T-cell (primary cell): ENCODE measurements at places on chromosomes 5 and 9. TPM values are rescaled to one million over a fixed set of nuclear protein-coding genes. Genes with fewer than 3 reads are reported as not detected.
A peak's percentile ranks its signal among the peaks of the same experiment; 100 is the strongest.

GRCh38 chr9:20236676-20237075 is 385.6 kb downstream of the MLLT3 start:
- no peaks in the 10 kb centered on the region for H3K27me3 ChIP-seq
- H3K27ac ChIP-seq: no peak overlapping the region
- no peaks in the 10 kb centered on the region for H3K36me3 ChIP-seq
- peaks cover 2% of the 10 kb centered on the region for H3K4me1 ChIP-seq
- DNase-seq: no peak

- H3K36me3 ChIP-seq: no peaks in the 10 kb centered on the region
- H3K27me3 ChIP-seq: no peaks in the 10 kb centered on the region
- no peak overlapping the region for H3K4me3 ChIP-seq
Measured at GRCh38 chr9:14165376-14166035, 148.4 kb downstream of the NFIB start.

GRCh38 chr5:173329491-173330337 is 1.5 kb upstream of the STC2 start:
- H3K27me3 ChIP-seq: peaks cover 64% of the 10 kb centered on the region
- no peak overlapping the region for H3K27ac ChIP-seq
- no peak overlapping the region for H3K4me3 ChIP-seq
- DNase-seq: no peak

GRCh38 chr9:137723783-137724445 is 105.1 kb downstream of the EHMT1 start:
- DNase-seq: no peak
- peaks cover 31% of the 10 kb centered on the region for H3K36me3 ChIP-seq
- H3K27me3 ChIP-seq: no peaks in the 10 kb centered on the region
- peaks cover 44% of the 10 kb centered on the region for H3K4me1 ChIP-seq
- peak overlapping the region; percentile 63 for H3K27ac ChIP-seq
- H3K4me3 ChIP-seq: no peak overlapping the region

- no peak overlapping the region for H3K27ac ChIP-seq
- no peaks in the 10 kb centered on the region for H3K27me3 ChIP-seq
- no peak for DNase-seq
- no peaks in the 10 kb centered on the region for H3K36me3 ChIP-seq
- no peak overlapping the region for H3K4me3 ChIP-seq
- H3K4me1 ChIP-seq: no peaks in the 10 kb centered on the region
Measured at GRCh38 chr5:41148448-41148847, 64.9 kb downstream of the C6 start.

DNA sequence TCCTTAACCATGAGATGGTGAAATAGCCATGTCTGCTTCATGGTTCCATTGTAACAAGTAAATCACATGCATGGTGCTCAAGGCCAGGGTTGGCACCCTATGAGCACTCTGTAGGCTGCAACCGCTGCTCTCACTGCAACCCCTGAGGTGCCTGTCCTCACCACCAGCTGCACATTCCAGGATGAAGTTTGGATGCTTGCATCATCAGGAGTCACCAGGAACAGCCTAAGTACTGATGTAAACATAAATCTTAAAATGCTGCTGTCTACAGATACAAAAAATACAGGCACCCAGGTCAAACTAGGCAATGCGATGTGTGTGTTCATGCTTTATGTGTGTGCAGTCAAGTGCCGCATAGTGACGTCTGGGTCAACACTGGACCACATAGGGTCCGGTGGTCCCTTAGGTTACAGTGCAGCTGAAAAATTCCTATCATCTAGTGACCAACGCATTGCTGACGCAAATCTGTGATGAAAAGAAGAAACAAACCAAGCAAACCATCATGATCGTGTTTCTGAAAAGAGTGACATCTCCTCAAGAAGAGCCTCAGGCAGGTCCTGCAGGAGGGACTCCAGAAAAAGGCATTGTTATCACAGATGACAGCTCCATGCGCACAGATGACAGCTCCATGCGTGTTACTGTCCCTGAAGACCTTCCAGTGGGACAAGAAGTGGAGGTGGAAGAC is 234.8 kb downstream of the AUH start:
- H3K4me1 ChIP-seq: peaks cover 8% of the 10 kb centered on the region
- DNase-seq: no peak
- no peaks in the 10 kb centered on the region for H3K27me3 ChIP-seq
- no peak overlapping the region for H3K4me3 ChIP-seq

- no peak overlapping the region for H3K27ac ChIP-seq
- no peak for DNase-seq
- peaks cover 21% of the 10 kb centered on the region for H3K36me3 ChIP-seq
- no peak overlapping the region for H3K4me3 ChIP-seq
- H3K27me3 ChIP-seq: no peaks in the 10 kb centered on the region
Measured at GRCh38 chr9:134051319-134051718, 16.5 kb downstream of the BRD3 start.

DNA sequence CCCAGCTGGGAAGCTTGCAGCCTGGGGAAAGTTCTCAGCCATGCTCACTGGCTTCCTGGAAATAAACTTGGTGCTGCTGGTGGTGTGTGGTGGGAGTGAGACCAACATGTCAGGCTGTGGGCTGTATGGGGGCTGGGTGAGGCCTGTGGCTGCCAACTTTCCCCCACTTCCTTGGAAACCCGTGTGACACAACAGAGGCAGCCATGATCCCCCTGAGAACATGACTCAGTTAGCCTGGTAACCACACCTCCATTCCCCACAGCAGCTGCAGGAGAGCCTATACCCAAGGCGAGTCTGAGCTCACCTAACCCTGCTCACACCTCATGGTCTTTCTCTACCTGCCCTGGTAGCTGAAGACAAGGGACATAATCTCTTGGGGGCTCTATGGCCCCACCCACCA is 72.7 kb upstream of the RGMB start:
- H3K4me1 ChIP-seq: no peaks in the 10 kb centered on the region
- no peak for DNase-seq
- H3K27me3 ChIP-seq: no peaks in the 10 kb centered on the region
- no peak overlapping the region for H3K27ac ChIP-seq
- no peaks in the 10 kb centered on the region for H3K36me3 ChIP-seq

- no peaks in the 10 kb centered on the region for H3K36me3 ChIP-seq
- no peak overlapping the region for H3K4me3 ChIP-seq
- H3K4me1 ChIP-seq: no peaks in the 10 kb centered on the region
- peaks cover 30% of the 10 kb centered on the region for H3K27me3 ChIP-seq
- H3K27ac ChIP-seq: no peak overlapping the region
Measured at GRCh38 chr5:10543585-10544040, 20.3 kb upstream of the ANKRD33B start.

N4BP3 gene
- 4.0 TPM for total RNA-seq

SLC6A3 gene
- total RNA-seq: not detected

SV2C gene
- 0.03 TPM for total RNA-seq
